ENCODE measurements at places on chromosomes 2 and 18. TPM values are rescaled to one million over a fixed set of nuclear protein-coding genes. Genes with fewer than 3 reads are reported as not detected.

The CCDC68 gene
- 3.9 TPM for total RNA-seq

The DSG1 gene
- total RNA-seq: 0.68 TPM

GRCh38 chr18:12254820-12255511, 805 bp downstream of the CIDEA start:
- no peak for DNase-seq

GRCh38 chr18:79528846-79529245, 133.1 kb downstream of the NFATC1 start:
- DNase-seq: no peak

All from Right ventricle myocardium inferior (tissue), 1 donor.